AML-193 (cell line): ENCODE measurements at places on chromosomes 7 and 10.

DNA sequence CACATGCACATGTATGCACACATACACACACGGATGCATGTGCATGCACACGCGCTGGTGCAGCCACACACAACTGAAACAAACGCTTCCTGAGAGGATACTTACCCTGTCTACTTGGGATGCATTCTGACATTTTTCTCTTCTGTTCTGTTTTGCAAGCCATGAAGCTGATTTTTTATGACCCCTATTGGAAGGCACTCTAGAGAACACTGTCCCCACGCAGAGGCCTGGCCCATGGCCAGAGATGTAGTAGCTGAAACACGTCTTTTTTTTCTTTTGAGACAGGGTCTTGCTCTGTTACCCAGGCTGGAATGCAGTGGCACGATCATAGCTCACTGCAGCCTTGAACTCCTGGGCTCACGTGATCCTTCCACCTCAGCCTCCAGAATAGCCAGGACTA, 47.9 kb downstream of the VWA2 start:
- no peak for DNase-seq

- no peak for DNase-seq
Measured at GRCh38 chr7:44673324-44673723, 66.9 kb downstream of the OGDH start.

- no peak for DNase-seq
Measured at GRCh38 chr10:113169853-113170460, 219.9 kb downstream of the TCF7L2 start.

GRCh38 chr10:71649631-71650030, 69.9 kb downstream of the C10orf105 start:
- DNase-seq: no peak

GRCh38 chr7:525740-526139, 6.1 kb upstream of the PDGFA start:
- no peak for DNase-seq

DNA sequence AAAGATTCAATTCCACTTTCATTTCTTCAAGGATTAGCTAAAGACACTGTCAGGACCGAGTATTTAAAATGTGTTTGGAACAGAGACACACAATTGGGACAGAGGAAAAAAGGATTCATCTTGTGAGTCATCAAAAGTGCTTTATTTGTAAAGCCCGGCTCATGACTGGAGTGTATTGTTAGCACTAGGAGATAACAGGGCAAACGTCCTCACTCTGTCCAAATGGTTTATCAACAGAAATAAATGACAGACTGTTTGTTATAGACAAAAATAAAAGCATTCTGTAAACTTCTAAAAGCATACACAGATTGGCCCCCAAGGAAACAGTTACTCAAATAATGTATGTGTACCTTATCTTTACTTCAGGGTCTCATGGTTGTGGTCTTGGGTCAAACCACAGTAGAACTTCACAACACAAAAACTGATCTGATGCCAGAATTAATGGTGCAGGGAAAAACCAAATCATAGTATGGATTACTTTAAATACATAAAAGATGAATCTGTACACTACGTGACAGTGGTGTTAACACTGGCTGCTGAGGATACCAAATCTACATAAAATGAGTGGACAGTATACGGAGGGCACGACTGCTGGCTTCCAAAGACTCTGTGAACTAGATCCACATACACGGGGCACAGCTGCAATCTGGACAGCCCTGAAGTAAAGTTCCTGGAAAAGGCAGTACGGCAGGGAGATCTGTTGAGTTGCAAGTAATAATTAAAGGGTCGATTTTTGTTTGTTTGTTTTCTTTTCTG, 179.4 kb downstream of the PIP4K2A start:
- DNase-seq: no peak
